Adipocyte (in vitro differentiated cells): ENCODE measurements at places on chromosomes 1 and 21.

DNA sequence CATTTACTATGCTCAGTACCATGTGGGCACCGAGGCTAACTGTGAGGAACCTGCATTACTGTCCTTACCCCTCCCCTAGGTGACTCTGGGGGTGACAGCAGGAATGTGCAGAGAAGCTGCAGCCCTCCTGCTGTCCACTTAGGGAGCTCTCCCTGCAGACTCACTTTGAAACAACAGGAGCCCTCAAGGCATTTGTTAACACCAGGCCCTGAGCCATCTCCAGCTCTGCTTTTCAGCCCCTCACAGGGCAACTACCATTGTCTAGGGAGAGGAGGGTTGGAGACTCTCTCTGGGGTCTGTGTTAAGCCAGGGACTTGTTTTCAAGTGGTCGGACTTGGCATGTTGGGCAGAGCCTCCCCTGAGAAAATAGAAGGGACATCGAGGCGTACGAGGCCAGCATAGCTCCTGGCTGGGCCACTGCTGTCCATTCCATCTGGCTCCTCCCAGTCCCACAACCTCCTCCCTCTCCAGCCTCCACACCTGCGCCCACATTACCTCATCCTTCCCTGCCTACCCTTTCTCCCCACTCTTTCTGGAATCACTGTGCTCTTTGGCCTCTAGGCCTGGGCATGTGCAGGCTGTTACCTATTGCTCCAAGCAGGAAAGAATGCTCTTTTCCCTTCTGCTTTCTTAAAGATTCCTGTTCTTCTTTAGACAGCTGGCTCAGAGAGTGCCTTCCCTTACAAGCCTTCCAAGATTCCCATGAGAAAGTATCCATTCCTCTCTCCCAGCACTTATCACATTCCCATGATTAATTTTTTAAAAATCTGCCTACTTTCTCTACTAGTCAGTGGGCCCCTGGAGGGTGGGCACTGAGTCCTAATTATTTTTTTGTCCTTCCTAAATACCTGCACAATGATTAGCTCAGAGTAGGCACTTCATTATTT is 102.7 kb upstream of the GCLM start:
- DNase-seq, result no peak

- peak; percentile 92 for DNase-seq
These were observed 137.7 kb downstream of the COL11A1 start for GRCh38 chr1:102970496-102971078.

GRCh38 chr1:30612536-30613065 is 110.8 kb downstream of the MATN1 start:
- DNase-seq, result no peak

DNA sequence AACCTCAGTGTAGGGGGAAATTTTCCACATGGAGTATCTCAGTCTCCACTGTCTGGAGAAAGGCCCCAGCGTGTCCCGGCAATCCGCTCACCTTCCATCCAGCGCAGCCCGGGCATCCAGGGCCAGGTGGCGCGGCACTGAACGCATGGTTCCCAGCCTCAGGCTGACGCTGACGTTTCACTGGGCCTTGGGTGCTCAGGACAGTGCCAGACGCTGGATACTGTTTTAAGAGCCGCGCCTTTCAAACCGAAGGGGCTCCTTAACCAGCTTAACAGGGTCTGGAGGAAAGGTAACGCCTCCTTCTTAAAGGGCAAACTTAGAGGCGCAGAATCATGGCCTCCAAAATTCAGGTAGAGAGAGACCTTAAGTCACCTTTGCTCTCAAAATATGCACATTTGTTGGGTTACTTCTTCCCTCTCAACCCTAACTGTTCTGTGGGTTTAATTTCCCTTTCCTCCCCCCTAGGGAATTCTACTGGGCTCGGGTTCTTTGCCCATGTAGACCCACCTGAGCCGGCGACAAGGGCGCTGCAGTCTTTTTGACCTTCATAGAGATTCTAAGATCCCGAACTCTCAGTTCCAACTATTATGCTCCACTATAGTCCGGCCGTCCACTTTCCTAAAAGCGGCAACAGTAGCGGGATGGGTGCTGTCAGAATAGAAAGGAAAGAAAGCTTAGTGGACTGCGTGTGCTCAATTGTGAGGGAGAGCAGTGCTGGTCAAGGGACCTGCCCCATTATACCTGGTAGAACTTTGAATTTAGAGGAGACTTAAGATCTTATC is 3.5 kb upstream of the LHX9 start:
- DNase-seq, result no peak

DNA sequence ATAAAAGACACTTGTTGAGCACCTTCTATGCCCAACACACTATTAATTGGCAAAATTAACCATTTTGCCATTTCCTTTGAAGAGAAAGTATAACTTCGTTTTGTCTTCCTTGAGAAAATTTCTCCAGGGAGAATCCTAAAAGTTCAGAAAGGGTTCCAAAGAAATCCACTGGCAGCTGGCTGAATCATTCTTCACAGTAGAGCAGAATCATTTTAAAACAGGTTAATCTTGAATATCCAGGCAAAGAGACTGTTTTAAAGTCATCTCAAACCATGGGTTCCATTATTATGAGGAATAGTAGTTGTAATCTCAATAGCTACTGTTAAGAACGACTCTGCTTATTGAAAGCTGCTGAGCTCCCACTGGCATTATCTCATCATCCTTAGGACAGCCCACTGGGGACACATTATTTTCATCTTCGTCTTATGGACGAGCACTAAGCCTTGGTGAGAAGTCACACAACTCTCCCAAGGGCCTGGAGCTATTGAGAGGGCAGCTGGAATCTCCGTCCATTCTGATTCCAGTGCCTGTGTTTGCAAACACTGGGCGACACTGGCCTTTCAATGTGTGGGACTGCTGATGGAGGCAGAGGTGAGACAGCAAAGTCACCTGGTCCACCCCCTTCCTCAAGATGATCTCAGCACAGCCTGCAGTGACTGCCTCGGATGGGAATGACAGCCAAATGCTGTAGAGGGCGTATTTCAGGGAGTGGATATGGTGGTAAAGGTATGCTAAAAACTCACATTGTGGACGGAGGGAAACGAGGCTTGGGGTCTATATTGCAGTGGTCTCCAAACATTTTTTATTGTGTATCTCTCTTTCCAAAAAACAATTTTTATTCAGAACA is 15.3 kb upstream of the PGBD5 start:
- DNase-seq, result no peak

- DNase-seq, result no peak
These were observed at the start of gene TFF2 for GRCh38 chr21:42350927-42351426. TFF2 (minus strand) TSS chr21:42350994; CDS start chr21:42350957, 37 bp downstream.

DNA sequence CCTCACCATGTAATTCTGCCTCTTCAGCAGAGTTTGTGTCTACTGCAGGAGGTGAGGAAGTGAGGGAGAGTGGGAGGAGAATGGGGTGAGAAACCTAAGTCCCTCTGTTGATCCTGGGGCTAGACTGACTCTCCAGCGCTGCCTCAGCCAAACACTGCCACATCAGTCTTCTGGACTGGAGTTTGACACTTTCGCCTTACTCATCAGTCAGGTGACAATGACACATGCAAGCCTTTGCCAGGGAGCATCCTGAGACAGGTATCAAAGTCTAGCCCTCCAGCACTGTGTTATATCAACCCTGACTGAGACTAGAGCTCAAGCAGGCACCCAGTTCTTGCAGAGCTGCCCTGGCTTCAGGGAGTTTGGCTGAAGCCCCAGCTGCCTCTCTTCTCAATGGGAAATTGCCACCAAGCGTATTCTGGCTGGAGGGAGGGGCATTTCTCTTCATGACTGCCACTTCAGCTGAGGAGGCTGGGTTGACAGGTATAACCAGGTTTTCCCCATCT is 33.3 kb upstream of the SUCO start:
- no peak for DNase-seq

DNA sequence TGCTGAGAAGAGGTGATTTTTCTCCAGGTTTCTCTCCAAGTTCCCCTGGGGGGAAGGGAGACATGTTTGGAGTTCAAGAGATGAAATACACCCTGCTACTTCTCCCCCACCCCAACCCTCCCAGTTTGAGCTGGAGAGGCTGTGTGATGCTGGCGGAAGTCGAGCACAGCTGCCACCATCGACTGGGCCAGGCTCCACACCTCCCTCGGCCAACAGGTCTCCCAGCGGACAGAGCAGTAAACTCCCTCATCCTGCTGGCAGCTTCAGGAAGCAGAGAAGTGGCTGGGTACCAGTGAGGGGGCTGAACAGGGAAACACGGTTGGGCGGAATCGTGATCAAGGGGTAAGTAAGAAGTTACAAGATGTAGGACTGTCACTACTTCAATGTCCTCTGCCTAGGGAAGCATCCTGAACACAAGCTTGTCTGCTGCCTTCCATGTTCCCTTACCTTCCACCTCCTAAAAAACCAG is 6.6 kb upstream of the NHLH1 start:
- DNase-seq, result no peak

DNA sequence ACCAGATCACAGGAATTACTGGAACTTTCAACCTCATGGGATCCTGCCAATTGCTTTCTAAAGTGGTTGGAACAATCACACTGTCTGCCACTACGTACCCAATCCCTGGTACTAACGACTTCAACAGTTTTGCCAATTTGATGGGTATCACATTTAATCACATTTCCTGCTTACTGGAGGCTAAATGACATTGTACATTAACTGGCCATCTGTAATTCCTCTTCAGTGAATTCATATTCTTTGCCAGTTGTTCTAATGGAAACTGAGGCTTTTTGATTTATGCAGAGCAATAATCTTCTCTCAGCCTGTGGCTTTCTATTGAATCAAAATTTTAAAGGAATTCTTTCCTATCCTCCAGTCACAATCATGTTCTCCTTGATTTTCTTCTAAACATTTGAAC is 38.2 kb downstream of the LGALS8 start:
- DNase-seq, result no peak

- peak; percentile 47 for DNase-seq
These were observed 123.5 kb downstream of the TIAM1 start for GRCh38 chr21:31220575-31220974.

DNA sequence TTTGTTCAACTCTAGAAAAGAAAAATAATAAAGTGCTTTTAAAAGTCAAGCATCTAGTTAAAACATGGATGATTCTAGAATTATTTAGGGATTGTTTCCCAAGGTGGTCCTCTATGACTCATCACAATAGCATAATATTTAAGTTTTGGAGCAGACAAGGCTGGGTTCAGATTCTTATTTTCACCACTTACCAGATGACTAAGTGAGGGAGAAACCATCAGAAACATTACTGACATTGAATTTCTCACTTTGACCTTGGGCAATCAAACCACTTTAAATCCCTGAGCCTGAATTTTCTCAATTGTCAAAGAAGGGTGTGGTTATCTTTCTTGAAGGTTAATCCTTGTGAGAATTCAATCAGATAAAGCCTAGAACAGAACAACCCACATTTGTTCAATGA is 102.5 kb upstream of the PTGFR start:
- peak; percentile 13 for DNase-seq

GRCh38 chr1:59026472-59026948 is 242.7 kb upstream of the JUN start:
- no peak for DNase-seq

DNA sequence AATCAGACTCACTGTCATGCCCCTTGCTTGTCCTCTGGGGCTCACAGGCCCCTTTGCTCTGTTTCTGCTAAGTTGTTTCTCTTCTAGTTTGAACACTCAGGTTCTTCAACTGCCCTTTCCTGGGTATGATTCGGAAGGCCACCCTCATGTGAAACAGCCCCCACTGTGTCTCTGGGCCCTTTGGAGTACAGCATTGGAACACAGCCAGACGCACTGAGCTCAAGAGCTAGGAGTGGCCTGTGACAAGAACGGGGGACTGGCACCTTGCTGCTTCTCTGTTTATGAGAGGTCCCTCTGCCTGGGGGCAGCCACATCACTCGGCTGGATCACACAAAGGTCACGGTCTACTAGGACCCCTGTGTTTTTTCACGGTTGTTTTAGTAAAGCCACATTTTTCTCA is 114.4 kb upstream of the ZC3H12A start:
- DNase-seq, result no peak

DNA sequence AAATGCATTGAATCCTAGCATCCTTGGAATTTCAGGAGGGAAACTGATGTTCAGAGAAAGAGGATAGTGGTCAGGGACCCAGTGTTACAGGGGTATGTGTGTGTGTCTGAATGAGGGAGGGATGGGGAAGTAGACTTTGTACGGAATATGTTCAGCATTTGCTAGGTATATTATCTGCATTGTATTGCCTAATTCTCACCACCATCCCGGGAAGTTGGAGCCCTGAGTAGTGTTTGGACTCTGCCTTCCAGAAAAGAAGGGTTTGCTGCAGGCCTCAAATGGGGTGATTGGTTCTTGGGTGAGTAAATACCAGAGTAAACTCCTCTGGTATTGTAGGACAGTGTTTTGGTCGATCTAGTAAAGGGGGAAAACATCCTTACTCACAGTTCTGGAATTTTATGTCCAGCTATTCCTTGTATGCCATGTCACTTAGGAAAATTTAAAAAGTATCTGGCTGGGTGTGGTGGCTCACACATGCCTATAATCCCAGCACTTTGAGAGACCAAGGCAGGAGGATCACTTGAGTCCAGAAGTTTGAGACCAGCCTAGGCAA is 7.1 kb upstream of the ZNF496 start:
- DNase-seq, result peak; percentile 12

DNA sequence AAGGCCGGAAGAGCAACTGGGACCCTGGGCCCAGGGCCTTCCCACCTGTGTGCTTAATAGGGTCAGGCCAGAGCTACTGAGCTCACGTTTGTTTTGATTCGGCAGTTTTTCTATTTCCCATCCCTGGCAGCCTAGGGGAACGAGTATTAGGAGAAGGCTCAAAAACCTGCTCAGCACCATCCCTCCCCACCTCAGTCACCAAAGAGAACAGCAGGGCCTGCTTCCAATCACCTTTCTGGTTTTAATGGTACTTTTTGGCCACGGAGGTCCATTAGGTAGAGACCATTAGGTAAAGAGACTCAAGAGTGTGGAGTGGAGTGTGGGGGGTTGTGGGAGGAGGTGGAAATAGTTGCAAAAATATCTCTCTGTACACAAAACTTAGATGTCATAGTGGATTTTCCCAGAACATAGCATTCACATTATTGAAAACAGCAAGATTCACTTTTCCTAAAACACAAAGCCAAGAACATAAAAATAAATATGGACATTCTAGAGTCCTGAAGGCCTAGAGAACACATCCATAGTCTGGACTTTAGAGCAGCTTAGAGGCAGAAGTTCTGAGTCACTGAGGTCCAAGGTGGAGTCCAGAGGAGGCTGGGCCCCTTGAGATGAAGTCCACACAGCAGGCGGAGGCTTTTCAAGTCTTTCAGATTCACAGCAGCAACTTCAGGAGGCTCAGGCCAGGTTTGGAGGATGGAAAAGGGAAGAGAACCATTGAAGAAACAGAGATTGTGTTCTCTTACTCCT is 19.5 kb downstream of the NUAK2 start:
- DNase-seq, result peak; percentile 54

GRCh38 chr21:25515484-25516405 is 91.5 kb downstream of the MRPL39 start:
- peak; percentile 76 for DNase-seq
